Endothelial cell of umbilical vein (primary cell): ENCODE measurements at places on chromosomes 3 and 15. TPM values are rescaled to one million over a fixed set of nuclear protein-coding genes. Genes with fewer than 3 reads are reported as not detected.

- no peak for DNase-seq
- no peaks in the 10 kb centered on the region for H3K4me1 ChIP-seq
- peaks cover 9% of the 10 kb centered on the region for H3K27me3 ChIP-seq
- H3K27ac ChIP-seq, result no peak overlapping the region
- H3K36me3 ChIP-seq, result no peaks in the 10 kb centered on the region
- no peak overlapping the region for H3K4me3 ChIP-seq
Measured at GRCh38 chr3:32797776-32798175, 20.0 kb upstream of the TRIM71 start.

DNA sequence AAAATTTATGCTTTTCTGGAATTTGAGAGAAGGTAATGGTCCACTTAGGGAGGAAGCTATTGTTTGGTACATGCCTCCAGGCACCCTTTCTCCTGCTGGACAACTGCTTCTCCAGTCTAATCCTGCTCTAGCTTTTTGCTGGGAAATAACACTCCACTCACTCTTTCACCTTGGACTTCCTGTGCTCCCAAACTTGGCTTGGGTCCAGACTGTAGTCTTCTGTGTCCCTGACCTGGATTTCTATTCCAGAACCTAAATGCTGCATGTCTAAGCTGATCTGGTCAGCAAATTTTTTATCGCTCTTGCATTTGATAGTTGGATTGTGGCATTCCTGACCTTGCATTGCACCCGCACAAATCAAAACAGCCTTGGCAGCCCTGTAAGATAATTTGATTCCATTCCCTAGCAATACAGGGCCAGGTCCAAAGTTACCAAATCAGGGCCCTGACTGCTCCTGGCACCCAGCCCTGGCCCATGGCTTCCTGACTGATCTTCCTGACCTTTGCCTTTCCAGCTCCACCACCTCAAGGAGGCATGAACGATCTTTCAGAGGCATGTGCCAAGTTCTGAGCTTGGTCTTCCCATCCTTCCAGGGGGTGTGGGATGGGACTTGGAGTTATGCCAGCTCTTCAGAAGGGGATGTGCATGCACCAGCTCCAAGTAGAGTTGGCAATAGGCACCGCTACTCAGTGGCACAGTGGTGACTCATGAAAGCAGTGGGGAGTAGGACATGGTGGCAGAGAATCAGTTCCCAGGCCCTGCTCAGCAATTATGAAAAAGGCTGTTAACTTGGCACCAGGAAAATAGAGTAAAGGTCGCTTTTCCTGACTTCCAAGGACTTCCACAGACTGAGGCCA lies 43.9 kb upstream of the GOLGA8J start:
- no peak overlapping the region for H3K27ac ChIP-seq
- no peaks in the 10 kb centered on the region for H3K4me1 ChIP-seq
- DNase-seq, result no peak
- H3K27me3 ChIP-seq, result no peaks in the 10 kb centered on the region
- no peaks in the 10 kb centered on the region for H3K36me3 ChIP-seq

DNA sequence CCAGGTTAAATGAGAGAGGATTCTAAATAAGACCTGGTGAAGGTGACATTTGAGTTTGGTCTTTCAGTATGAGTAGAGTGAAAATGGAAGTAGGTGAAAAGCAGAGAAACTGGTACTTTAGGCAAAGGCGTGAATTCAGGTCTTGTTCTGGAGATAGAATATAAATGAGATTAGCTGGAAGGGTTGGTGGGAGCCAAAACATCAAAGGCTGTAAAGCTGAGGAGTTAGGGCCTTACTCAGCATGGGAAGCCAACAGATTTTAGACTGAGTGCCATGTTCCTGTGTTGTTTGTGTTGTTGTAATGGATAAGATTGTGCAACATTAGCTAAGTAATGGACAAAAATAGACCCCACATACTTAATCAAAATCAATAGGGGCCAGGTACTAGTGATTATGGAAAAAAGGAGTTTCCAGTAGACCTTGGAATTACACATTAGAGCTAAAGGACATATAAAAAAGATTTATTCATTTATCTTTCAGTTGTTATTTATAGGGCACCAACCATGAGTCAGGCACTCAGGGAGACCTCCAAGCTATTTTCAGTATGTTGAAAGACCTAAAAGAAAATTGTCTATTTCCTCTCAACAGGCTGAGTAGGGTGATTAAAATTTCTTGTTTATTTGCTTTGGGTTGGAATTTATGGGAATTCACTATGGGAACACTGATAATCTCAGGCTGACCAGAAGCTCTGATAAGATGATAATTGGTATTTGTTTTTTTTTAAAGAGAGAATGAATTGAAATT lies 20.8 kb downstream of the ARL14 start:
- H3K36me3 ChIP-seq, result no peaks in the 10 kb centered on the region
- H3K4me3 ChIP-seq, result no peak overlapping the region
- DNase-seq, result peak; percentile 63
- no peak overlapping the region for H3K27ac ChIP-seq
- H3K4me1 ChIP-seq, result peaks cover 13% of the 10 kb centered on the region

- no peak for DNase-seq
- H3K27ac ChIP-seq, result no peak overlapping the region
- H3K36me3 ChIP-seq, result no peaks in the 10 kb centered on the region
- no peaks in the 10 kb centered on the region for H3K27me3 ChIP-seq
- H3K4me3 ChIP-seq, result no peak overlapping the region
- H3K4me1 ChIP-seq, result no peaks in the 10 kb centered on the region
Measured at GRCh38 chr3:134666885-134667284, 16.1 kb upstream of the KY start.

DNA sequence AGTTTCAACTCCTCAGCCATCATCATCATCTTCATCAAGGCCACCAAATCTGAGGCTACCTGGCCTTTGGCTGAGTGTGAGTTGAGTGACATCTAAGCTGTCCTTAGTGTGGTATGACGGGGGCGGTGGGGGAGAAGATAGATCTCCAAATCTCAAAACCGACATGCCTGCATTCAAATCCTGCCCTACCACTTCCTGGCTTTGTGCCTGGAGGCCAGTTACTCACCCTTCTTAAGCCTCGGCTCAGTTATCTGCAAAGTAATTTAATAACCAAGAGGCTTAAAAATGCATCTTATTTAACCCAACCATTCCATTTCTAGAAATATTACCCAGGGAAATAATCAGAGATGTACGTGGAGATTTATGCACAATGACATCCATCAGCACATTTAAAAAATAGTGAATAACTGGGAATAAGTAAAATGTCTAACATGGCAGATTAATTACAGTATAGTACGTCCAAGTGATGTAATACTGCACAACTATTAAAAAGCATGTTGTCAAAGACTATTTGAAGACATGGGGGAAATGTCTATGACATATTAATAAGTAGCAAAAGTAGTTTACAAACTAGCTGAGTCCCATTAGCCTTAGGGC lies 167.4 kb downstream of the NTRK3 start:
- no peaks in the 10 kb centered on the region for H3K4me1 ChIP-seq
- no peaks in the 10 kb centered on the region for H3K27me3 ChIP-seq
- no peak for DNase-seq
- no peak overlapping the region for H3K27ac ChIP-seq
- no peaks in the 10 kb centered on the region for H3K36me3 ChIP-seq
- H3K4me3 ChIP-seq, result no peak overlapping the region

DNA sequence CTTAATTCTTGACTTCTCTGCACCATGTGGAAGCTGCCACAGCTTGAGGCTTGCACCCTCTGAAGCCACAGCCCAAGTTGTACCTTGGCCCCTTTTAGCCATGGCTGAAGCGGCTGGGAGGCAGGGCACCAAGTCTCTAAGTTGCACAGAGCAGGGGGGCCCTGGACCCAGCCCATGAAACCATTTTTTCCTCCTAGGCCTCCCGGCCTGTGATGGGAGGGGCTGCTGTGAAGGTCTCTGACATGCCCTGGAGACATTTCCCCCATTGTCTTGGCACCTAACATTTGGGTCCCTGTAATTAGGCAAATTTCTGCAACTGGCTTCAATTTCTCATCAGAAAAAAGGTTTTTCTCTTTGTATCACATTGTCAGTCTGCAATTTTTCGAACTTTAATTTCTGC lies 92.8 kb upstream of the GALNT15 start:
- H3K27me3 ChIP-seq, result no peaks in the 10 kb centered on the region
- no peak for DNase-seq
- H3K36me3 ChIP-seq, result no peaks in the 10 kb centered on the region
- no peak overlapping the region for H3K27ac ChIP-seq

GRCh38 chr3:182479419-182480336 lies 313.6 kb upstream of the ATP11B start:
- H3K4me3 ChIP-seq, result no peak overlapping the region
- no peaks in the 10 kb centered on the region for H3K4me1 ChIP-seq
- no peaks in the 10 kb centered on the region for H3K27me3 ChIP-seq
- H3K27ac ChIP-seq, result no peak overlapping the region
- no peaks in the 10 kb centered on the region for H3K36me3 ChIP-seq

DNA sequence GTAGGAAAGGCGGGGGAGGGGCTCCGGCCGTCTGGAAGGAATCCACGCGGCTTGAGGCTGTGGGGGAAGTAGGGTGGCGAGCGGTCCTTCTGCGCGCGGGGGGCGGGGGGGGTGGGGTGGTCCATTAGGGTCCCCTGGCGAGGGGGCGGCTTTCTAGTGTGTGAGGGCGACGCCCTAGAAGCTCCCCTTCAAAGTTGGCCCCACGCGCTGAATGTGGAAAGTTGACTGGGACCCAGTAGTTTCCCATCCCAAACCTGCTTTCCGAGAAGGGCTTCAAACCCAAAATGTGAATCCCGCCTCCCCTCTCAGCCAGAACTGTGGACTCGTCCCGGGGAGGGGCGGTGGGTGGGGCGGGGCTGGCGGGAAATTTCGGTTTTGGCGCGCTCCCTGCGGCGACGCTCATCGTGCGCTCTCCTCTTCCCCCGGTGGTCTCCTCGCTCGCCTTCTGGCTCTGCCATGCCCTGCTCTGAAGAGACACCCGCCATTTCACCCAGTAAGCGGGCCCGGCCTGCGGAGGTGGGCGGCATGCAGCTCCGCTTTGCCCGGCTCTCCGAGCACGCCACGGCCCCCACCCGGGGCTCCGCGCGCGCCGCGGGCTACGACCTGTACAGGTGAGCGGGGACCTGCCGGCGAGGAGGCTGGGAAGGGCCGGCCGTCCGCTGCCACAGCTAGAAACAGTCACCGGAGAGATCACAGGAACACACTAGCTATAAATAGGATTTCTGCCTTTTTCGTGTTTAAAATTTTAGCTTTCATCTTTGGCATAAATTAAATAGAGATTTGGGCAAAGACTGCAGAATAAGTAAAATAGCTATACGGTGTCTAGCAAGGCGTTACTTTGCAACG lies 790 bp downstream of the DUT start:
- peaks cover 6% of the 10 kb centered on the region for H3K36me3 ChIP-seq
- peaks cover 21% of the 10 kb centered on the region for H3K4me1 ChIP-seq
- H3K4me3 ChIP-seq, result peak overlapping the region; percentile 65
- no peak for DNase-seq
- H3K27me3 ChIP-seq, result no peaks in the 10 kb centered on the region
- peak overlapping the region; percentile 92 for H3K27ac ChIP-seq

GRCh38 chr3:8768364-8769087 lies 887 bp downstream of the OXTR start:
- peaks cover 28% of the 10 kb centered on the region for H3K27me3 ChIP-seq
- no peak overlapping the region for H3K4me3 ChIP-seq
- H3K27ac ChIP-seq, result no peak overlapping the region
- peak; percentile 9 for DNase-seq
- no peaks in the 10 kb centered on the region for H3K36me3 ChIP-seq

GRCh38 chr3:51378065-51378464 lies 7.0 kb upstream of the MANF start:
- H3K27me3 ChIP-seq, result no peaks in the 10 kb centered on the region
- H3K36me3 ChIP-seq, result no peaks in the 10 kb centered on the region
- H3K27ac ChIP-seq, result no peak overlapping the region
- no peak overlapping the region for H3K4me3 ChIP-seq
- DNase-seq, result no peak
- H3K4me1 ChIP-seq, result no peaks in the 10 kb centered on the region

DNA sequence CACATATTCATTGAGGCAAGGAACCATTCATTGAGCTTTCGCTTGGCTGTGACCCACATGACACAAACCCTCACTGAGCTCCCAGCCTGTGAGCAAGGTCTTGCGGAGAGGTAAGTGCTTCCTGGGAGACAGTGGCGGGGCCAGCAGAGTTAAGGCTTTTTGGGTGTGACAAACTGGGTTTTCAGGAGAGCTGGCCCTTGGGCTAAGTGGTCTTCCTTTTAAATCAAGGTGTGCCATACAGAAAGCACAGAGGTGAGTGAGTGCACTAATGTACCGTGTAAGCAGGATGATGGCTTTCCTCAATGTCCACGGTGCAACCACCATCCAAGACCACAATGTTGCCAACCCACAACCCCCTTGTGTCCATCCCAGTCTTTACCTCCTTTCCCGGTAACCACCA lies 28.6 kb downstream of the POMGNT2 start:
- no peaks in the 10 kb centered on the region for H3K4me1 ChIP-seq

DNA sequence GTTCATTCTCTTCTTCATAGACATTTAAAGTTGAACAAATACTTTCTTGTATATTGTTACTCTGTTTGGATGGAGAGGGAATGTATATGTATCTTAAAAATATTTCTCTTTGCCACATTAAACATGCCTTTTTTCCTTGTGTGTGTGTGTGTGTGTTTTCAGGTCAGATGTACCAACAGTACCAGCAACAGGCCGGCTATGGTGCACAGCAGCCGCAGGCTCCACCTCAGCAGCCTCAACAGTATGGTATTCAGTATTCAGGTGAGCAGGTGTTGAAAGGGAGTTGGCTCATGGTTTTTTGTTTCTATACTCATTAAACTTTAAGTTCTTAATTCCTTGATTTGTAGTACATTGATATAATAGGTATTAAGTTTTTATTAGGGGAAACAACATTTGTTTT lies 35.4 kb downstream of the TFG start:
- no peaks in the 10 kb centered on the region for H3K4me1 ChIP-seq
- no peak for DNase-seq
- no peak overlapping the region for H3K27ac ChIP-seq
- H3K4me3 ChIP-seq, result no peak overlapping the region
- H3K27me3 ChIP-seq, result no peaks in the 10 kb centered on the region
- H3K36me3 ChIP-seq, result peaks cover 40% of the 10 kb centered on the region

DNA sequence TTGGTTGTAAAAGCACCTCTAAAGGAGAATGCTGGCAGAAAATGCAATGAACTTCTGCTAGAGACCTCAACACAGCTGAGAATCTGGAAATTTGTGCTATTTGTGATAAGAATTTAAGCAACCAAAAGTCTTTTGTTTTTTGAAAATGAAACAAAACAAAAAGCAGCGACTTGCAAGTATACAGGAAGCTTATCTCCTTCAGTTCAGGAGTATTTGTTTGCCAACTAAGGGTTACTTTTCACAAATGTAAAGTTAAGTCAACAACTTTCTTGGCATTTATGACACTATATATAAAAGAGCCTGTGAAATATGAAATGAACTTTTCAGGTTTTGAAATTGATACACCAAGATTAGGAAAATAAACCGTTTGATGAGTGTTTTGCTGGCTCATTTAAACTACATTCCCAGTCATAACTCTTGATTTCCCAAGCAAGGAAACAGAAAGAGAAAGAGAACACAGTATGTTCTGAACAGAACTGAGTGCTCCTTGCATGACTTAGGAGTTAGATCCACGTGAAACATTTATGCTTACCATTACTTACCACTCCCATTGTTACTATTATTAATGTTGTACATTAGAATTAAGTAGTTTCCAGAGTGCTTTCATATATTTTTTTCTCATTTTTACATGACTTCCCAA lies 92.3 kb upstream of the COL8A1 start:
- peak; percentile 94 for DNase-seq
- H3K27me3 ChIP-seq, result no peaks in the 10 kb centered on the region
- peak overlapping the region; percentile 48 for H3K4me3 ChIP-seq
- H3K27ac ChIP-seq, result peak overlapping the region; percentile 97
- H3K4me1 ChIP-seq, result peaks cover 85% of the 10 kb centered on the region
- no peaks in the 10 kb centered on the region for H3K36me3 ChIP-seq

Gene CFAP91
- total RNA-seq, result 0.40 and 0.51 TPM in 2 replicates

Gene ZSCAN29
- 15.7 and 16.6 TPM in 2 replicates for total RNA-seq

Gene ZNF80
- total RNA-seq, result not detected in 2 replicates

Gene TGM4
- 0.24 and 0.39 TPM in 2 replicates for total RNA-seq
